Stimulated activated CD8-positive, alpha-beta memory T cell treated with anti-CD3 and anti-CD28 coated beads, Interleukin-2, amount 100 ng/mL, for 48 hours (primary cell): ENCODE measurements at places on chromosomes 2 and 18.

- no peak for DNase-seq
Measured at GRCh38 chr2:168114040-168114439, 133.4 kb downstream of the STK39 start.

DNA sequence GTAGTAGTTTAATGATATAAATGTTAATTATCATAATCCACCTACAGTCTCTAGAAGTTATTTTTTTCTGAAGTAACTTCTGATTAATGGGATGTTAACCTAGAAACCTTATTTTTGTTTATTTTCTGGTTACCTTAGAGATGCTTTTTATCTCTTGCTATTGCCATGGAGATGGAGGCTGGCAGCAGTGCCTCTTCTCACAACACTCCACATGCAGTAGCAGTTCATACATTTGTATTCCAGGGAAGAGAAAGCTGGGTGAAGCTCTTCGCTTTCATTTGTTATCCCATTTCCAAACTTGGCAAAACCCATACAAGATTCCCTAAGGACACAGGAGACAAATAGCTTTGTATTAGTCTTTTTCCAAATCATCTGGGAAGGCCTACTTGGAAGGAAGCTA, 1794.1 kb upstream of the LRRTM1 start:
- DNase-seq: no peak

- no peak for DNase-seq
Measured at GRCh38 chr2:61262699-61263098, 100.7 kb downstream of the C2orf74 start.

- no peak for DNase-seq
Measured at GRCh38 chr2:184113696-184114403, 484.5 kb upstream of the ZNF804A start.

- no peak for DNase-seq
Measured at GRCh38 chr2:70300771-70301343, 1.0 kb downstream of the FAM136A start.

- DNase-seq: no peak
Measured at GRCh38 chr2:51624995-51625394, 593.1 kb upstream of the NRXN1 start.

DNA sequence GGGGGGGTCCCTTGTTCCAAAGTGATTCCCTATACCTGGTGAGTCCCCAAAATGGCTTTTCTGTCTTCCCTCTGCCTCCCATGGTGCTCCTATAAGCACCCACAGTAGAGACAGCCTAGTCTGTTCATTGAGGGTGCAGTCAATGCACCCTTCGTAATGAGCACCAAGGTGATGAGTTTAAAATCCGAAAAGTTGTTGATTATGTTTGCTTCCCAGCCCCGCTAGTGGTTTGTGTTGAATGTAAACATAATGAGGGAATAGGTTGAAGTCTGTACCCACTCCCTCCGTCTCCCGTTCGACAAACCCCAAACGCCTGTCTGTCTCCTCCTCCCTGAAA, 2.3 kb downstream of the FOSL2 start:
- DNase-seq: no peak

DNA sequence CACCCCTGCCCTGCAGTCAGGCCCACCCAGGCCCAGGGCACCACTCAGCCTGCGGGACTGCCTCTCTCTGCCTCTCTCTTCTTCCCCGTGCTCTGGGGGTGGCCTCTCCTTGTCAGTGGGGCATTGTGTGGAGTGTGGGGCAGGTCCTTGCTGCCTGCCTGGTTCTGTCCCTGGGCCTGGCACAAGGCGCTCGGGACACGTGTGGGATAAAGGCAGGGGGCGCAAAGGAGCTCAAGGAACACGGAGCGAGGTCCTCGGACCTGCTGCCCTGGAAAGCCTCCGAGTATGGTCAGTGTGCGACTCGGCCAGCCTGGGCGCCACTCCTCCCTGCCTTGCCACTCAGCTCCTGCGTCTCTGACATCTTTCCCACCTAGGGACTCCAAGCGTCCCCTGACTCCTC, 262.2 kb downstream of the HDAC4 start:
- DNase-seq: no peak

DNA sequence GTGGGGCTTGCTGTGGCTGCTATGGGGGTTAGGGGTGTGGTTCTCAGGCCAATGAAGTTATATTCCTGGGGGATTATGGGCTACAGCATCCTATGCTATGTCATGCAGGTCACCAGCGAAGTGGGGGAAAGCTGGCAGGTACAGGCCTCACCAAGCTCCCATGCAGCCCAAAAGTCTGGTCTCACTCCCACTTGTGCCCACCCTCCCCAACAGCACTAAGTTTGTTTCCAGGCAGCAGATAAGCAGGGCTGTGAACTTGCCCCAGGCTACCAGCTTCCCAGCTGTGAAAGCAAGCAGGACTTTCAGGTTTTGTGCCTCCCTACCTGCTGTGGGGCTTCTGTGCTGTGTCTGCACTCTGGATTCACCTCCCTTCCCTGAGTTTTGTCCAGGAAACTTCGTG, 469.7 kb downstream of the CPS1 start:
- no peak for DNase-seq

DNA sequence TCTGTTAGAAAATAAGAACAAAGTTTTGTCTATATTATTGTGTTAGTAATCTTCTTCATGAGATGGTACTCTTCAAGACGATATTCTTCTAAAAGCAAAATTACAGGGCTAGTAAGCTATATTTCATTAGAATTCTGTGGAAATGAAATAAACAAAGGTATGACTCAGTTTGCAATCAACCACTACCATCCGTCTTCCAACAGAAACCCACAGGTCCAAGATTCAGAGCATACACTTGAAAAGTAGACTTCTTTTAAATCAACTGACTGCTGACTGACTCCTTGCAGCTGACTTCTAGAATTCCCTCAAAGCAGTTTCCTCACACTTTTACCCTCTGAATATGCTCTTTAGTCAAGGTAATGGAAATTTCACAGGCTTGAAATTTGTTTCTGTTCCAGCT, 193.7 kb downstream of the GCA start:
- DNase-seq: no peak

DNA sequence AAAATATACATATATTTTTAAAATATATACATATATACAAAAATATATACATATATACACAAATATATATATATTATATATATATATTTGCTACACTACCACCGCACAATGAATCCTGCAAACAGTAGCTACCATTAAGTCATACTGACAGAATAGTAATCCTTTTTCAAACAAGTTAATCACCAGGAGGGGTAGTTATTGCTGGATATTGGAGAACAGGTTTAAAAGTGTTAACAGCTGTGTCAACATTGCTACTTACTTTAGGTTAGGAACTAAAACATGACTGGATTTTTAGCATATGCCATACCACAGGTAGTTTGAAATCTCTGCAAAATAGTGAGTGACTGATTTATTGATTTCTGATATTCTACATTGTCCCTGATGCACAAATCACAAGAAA, 529.1 kb upstream of the CDH7 start:
- no peak for DNase-seq

GRCh38 chr2:212488611-212489010, 50.0 kb downstream of the ERBB4 start:
- no peak for DNase-seq

GRCh38 chr2:230872968-230873660, 8.4 kb downstream of the ITM2C start:
- no peak for DNase-seq

GRCh38 chr18:3071676-3072075, 58.7 kb upstream of the LPIN2 start:
- DNase-seq: no peak

DNA sequence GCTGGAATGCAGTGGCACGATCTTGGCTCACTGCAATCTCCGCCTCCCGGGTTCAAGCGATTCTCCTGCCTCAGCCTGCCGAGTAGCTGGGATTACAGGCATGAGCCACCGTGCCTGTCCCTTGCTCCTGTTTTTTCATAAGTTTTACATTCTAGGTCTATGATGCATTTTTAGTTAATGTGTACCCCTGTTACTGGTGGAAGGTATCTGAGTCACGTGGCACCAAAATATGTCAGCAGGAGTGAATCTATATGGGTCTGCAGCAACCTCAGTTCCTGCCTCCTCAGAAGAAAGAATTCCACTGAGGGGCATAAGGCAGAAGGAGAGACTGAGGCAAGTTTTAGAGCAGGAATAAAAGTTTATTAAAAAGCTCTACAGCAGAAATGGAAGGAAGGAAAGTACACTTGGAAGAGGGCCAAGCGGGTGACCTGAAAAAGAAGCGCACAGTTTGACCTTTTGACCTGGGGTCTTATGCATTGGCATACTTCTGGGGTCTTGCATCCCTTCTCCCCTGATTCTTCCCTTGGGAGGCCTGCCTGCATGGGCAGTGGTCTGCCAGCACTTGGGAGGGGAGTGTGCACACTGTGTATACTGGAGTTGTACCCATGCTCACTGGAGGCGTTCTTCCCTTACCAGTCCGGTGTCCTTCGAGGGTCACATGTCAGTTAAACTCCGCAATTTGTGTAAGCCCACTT, 1.1 kb upstream of the MFSD2B start:
- no peak for DNase-seq

DNA sequence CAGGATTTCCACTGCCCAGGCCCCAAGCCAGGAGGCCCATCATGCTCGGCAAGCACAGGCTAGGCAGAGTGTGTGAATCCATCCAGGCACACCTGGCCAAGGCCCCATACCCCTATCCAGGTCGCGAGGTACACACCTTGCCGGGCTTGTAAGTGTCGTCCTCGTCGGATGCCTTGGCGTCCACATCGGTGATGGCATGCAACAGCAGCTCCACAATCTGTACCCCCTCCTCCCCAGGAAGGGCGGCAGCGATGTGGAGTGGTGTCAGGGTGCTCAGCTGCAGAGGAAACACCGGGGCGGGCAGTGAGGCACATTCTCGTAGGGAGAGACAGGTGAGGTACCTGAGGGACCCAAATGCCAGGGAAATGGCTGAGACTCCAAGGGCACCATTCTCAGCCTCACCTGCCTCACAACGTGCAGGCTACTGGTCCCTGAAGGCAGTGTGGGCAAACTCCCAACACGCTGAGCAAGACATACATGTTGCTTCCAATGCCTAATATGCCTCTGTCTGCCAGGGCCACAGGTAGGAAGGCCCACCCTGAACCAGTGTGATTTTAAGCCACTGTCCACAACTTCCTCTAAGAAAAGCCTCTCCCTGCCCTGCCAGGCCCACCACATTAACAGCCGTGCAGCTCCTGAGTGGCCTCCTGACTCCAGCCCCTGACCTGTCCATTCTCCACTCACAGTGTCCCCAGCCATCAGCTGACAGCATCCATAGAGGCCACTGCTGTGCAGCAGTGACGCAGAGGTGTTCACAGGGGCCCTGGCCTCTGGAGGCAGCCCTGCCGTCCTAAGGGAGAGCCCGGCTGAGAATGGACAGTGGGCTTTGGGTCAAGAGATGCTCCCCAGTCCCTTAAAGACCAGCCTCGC, 44.9 kb downstream of the ANKMY1 start:
- DNase-seq: no peak
